ENCODE measurements at places on chromosomes 5 and 9.

GRCh38 chr5:178259623-178260536, 27.3 kb upstream of the PHYKPL start:
- DNase-seq, result no peak

- no peak for DNase-seq
These were observed 152.8 kb upstream of the TAS2R1 start for GRCh38 chr5:9782826-9783560.

GRCh38 chr9:105313238-105313637, 68.8 kb downstream of the SLC44A1 start:
- DNase-seq, result no peak

- DNase-seq, result no peak
These were observed 34.6 kb downstream of the HACD4 start for GRCh38 chr9:20996809-20997208.

GRCh38 chr5:137026296-137026695, 472.8 kb downstream of the SPOCK1 start:
- DNase-seq, result no peak
